Motor neuron (in vitro differentiated cells): ENCODE measurements at places on chromosomes 6 and 20. TPM values are rescaled to one million over a fixed set of nuclear protein-coding genes. Genes with fewer than 3 reads are reported as not detected.

Gene ERVFRD-1
- total RNA-seq = 1.2 and 1.3 TPM in 2 replicates

Gene BMP7
- 0.15 and 0.16 TPM in 2 replicates for total RNA-seq

Gene TTLL9
- total RNA-seq = 0.76 and 2.4 TPM in 2 replicates

Gene SGK2
- 1.6 and 2.9 TPM in 2 replicates for total RNA-seq

Gene SPATS1
- not detected in 2 replicates for total RNA-seq

Gene CTSZ
- total RNA-seq = 0.71 and 0.83 TPM in 2 replicates

GRCh38 chr20:53911301-53911700 is 159.1 kb downstream of the BCAS1 start:
- ATAC-seq = no peak

DNA sequence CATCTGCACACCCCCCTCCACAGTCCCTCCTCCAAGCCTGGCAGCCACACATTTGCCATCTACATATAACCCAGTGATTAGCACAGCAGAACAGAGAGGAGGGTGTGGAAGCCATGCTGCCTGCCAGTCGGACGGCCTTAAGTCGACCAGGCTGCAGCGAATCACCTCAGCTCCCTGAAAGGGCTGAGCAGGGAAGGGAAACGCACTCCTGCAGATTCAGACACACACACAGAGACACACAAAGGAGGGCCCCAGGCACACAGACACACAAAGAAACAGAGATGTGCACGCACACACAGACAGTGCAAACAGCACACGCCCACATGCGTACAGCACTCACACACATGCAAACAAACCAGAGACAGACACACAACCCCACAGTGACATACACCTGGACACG is 11.2 kb upstream of the SIRPA start:
- peak; percentile 72 for ATAC-seq

DNA sequence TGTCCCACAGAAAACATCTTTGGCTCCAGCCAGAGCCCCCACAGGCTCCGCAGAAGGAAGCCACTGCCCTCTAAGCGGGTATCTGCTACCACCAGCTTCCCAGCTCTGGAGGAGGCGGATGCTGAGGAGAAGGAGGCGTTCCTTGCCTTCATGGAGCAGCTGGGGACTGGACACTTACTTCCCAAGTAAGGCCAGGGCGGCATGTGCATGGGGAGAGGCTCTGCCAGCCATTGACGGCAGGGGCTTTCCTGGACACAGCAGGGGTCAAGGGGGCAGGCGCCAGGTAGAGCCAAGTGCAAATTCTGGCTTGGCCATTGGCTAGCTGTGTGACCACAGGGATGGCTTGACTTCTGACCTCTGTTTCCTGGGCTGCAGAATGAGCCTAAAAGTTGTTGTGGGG is 17.8 kb downstream of the RAB44 start:
- no peak for ATAC-seq

DNA sequence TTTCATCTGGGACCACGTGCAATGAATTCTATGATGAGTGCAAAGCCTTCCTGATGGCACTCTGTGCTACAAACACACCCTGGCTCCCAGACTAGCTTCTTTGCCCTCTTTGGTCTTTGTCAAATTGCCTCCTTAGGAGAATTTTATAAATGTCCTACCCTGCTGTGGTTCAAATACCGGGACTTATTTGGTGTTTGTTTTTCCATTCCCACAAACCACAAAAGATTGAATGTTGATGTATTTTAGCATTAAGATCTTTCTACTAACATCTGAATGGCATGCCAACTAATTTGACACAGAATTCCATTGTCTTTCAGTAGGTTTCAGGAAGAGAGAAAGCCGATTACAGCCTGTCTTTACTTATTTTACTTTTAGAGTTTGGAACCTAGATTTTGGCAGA is 424.2 kb upstream of the SLC35B3 start:
- ATAC-seq = no peak

- no peak for ATAC-seq
Measured at GRCh38 chr6:105832313-105832761, 253.8 kb upstream of the PRDM1 start.

DNA sequence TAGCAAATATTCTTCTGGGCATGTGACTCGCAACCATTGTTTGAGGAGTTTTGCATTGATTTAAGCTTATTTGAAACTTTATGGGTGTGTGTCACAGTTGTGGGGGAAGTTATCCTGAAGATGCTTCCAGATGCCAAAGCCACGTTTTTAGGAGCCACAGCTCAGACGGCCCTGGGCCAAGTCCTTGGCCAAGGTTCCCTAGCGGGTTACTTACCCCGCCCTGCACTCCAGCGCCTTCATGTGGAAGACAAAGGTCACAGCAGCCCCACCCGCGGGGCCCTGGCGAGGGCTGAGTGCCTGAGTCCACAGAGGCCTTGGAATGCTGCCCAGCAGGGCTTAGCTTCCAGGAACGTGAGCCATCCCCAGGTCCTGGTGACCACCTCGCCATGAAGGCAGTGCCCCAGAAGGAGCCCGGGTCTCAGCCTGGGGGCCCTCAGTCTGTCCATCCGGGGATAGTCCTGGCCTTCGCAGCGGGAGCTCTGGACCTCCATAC is 308.3 kb downstream of the CDH4 start:
- no peak for ATAC-seq

GRCh38 chr20:45097485-45098102 is 3.3 kb downstream of the KCNS1 start:
- ATAC-seq = peak; percentile 25

DNA sequence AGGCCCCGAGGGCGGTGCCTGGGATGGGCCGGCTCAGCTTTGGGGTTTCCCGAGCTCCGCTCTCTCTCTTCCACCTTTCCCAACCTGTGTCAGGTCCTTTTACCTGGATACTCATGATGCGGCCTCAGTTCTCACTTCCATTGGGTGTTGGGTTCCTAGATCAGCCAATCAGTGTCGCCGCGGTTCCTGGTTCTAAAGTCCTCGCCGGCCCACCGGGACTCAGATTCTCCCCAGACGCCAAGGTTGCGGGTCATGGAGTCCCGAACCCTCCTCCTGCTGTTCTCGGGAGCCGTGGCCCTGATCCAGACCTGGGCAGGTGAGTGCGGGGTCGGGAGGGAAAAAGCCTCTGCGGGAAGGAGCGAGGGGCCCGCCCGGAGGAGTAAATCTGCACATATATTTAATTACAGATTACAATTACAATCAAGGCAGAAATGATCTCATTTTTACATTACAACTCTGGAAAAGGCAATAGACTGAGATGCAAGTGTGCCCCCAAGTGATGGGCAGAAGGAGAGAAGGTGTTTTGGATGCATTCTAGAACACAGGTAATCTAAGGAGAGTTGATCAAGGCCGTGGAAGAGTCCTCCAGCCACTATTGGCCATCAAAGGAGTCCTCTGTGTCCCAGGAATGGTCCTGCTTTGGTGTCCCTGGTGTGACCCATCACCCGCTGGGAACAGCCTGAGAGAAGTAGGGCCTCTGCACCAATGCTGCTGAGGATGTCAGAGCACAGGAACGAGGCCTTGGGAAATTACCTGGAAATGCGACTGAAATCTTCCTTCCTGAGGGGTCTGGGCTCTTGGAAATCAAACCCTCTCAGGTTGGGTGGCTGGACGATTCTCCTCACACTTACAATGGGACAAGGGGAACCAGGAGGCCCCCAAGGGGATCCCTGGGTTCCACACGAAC is 34.7 kb upstream of the MICB start:
- ATAC-seq = peak; percentile 51

- no peak for ATAC-seq
Measured at GRCh38 chr6:39933669-39934130, 562 bp downstream of the MOCS1 start.

GRCh38 chr6:14068623-14069022 is 48.9 kb upstream of the CD83 start:
- no peak for ATAC-seq

DNA sequence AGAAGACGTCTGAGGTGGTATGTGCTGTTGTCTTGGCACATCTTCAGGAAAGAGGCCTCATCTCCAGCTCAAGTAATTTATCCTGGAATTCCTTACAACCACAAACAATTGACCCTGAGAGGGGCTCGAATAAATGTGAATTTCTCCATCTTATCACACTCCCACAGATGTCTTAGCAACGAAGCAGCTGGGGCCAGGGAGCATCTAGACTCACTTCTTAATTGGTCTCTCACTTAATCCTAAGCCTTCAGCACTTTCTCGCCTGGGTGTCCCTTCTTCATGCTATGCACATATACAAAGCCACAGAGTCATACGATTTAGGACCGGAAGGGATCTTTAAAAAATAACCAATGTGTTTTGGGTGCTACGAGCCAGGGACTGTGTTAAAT is 27.1 kb downstream of the PCK1 start:
- no peak for ATAC-seq

DNA sequence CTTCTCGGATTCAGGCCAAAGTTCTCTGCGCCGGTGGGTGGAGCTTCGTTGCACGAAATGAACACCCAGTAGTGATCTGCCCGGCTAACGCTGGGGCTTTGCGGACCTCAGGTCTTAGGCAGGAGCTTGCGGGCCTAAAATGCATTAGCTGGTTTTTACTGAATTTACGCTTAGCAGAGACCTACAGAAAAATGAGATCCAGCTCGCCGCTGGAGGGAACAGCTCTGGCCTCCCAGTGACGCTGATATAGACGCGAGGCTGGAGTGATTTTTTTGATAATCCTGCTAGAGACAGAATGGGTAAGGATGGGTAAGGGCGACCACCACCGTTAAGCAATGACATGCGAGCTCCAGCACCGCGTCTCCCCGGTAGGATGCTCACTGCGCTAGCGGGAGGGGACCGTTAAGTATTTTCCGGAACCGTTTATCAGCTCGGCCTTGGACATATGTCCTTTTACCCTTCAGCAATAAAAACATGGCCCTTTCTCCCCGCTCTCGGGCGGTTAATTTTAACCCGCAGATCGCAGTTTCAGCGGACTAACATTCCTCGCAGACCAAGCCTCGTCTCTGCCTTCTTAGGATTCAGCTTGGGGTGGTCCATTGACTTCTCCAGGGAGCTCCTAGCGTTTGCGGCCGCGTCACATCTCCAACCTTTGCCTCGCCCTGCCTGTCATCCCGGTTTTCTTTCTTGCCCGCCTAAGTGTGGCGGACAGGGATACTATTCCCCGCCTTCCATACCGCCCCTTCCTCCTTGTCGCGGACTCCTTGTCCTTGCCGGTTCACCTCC is 109.3 kb downstream of the GPX5 start:
- peak; percentile 78 for ATAC-seq

- no peak for ATAC-seq
Measured at GRCh38 chr6:135811170-135811569, 40.3 kb upstream of the PDE7B start.

- ATAC-seq = no peak
Measured at GRCh38 chr6:122476131-122476530, 4.5 kb upstream of the SERINC1 start.

- ATAC-seq = peak; percentile 38
Measured at GRCh38 chr6:9520417-9521151, 894.3 kb downstream of the TFAP2A start.

GRCh38 chr6:29943053-29943966 is 978 bp downstream of the HLA-A start:
- ATAC-seq = no peak

DNA sequence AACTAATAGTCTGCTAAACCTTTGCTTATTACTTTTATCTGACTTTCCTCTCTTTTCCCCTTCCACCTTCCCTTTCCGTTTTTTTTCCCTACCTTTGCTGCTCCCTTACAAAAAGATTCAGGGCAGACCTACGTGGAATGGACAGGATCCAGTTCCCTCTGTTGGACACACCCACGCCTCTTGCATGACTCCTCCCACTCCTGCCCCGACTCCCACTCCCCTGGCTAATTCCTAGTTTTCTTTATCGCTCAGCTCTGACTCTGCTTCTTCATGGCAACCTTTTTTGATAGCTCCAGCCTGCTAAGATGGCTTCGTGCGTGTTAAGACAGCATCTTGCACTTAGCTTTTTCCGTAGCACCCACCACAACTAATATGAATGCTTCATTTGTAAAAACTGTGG is 715.6 kb upstream of the NRSN1 start:
- no peak for ATAC-seq

DNA sequence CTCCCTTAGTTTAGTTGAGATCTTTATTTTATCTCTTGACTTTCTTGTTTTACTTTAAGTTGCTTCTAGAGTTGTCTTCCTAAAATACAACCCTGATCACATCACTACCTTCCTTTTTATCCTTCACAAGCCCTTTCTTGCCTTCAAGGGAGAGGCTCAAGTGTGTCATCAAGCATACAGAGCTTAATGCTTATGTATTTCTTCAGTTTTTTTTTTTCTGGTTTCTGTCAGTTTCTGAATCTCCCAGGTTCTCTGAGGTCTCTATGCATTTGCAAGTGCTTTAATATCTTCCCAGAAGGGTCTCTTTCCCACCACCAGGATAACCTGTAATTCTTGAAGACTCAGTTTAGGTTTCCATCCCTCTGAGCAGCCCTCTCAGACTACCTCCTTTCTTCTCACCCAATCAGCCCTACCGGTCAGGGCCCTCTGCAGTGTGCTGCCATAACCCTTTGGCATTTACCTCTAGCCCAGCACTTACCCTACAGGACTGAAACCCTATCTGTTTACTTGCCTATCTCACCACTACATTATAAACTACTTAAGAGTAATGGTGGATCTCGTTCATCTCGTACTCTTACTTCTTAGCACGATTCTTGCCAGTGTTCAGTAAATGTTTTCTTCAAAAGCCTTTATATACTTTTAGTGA is 36.9 kb downstream of the EYA4 start:
- no peak for ATAC-seq

DNA sequence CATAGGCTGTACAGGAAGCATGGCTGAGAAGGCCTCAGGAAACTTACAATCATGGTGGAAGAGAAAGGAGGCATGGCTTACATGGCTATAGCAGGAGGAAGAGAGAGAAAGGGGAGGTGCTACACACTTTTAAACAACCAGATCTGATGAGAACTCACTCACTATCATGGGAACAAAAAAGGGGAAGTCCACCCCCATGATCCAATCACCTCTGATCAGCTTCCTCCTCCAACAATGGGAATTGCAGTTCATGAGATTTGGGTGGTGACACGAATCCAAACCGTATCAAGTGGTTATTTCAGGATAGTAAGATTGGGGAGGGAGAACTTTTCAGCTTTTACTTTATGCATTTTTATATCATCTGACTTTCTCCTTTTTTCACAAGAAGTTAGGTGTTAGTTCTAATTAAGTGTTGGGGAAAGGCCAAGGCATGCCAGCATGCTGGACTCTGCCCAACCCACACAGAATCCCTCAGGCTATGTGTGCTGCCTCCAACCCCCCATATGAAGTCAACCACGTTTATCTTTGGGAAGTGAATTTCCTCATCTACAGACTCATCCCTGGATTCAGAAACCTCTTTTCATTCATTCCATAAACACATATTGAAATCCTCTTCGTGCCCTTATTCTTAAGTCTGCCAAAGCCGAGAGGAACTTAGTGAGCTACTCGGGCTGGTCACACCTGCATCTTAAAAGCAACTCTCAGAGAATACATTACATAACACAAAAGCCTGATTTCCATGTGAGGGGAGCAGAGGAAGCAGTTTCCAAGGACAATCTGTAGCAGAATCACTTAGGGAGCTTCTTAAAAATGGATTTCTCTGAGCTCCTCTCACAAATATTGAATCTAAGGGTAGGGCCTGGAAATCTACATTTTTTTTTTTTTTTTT is 16.7 kb upstream of the CLIC5 start:
- ATAC-seq = no peak
